ENCODE measurements at places on chromosomes 12 and 14.

DNA sequence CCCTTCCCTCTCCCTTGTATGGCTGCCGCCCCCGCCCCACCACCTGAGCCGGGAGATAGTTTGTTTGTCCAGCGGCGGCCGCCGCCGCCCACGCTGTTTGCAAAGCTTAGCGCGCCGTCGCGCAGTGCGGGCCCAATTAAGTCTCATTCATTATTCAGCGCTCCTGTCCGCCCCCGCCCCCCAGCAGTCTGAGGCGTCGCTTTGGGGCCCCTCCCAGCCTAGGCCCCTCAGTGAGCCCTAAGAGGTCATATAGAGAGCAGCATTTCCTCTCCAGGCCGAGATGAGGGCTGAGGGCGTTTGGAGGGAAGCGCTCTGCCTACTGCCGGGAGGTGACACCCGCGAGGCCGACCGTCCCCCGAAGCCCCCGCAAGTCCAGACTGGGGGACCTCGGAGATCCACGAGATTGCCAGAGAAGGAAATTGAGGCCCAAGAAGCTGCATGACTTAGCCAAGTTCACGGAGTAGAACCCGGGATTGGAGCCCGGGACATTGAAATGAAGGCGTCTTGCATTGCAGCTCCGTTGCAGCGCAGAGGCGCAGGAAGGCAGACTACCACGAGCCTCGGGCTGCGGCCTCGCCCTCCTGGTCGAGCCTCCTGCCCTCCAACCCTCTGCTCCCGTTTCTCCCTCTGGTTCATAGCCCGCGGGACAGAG lies at the start of gene DNAJC22:
Gene DNAJC22 (plus strand): TSS at position 230 of the 652 bp plus-strand sequence. CDS start 1,985 bp downstream, outside the sequence.
- no peak for DNase-seq

- no peak for DNase-seq
These were observed 6.2 kb upstream of the DYRK4 start for GRCh38 chr12:4555804-4556203.

DNA sequence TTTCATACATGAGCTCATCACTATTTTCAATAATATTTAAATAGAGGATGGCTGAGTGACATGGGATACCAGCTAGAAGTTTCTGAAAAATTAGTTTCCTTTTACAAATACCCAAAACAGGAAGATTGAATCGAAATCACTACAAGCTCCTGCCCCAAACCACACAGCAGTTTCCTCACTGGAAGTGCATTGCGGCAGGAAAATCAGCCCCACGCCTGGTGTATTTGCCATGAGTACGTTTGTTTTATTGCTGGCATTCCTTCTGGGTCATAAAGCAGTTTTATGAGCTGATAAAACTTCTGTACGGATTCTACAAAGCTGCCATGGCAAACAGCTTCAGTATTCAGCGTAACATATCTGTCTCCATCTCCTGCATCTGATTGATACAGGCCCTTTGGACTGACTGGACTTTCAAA lies 23.7 kb downstream of the CDC42BPB start:
- DNase-seq, result no peak

GRCh38 chr12:132695431-132695830 lies 8.0 kb downstream of the PXMP2 start:
- DNase-seq, result no peak

DNA sequence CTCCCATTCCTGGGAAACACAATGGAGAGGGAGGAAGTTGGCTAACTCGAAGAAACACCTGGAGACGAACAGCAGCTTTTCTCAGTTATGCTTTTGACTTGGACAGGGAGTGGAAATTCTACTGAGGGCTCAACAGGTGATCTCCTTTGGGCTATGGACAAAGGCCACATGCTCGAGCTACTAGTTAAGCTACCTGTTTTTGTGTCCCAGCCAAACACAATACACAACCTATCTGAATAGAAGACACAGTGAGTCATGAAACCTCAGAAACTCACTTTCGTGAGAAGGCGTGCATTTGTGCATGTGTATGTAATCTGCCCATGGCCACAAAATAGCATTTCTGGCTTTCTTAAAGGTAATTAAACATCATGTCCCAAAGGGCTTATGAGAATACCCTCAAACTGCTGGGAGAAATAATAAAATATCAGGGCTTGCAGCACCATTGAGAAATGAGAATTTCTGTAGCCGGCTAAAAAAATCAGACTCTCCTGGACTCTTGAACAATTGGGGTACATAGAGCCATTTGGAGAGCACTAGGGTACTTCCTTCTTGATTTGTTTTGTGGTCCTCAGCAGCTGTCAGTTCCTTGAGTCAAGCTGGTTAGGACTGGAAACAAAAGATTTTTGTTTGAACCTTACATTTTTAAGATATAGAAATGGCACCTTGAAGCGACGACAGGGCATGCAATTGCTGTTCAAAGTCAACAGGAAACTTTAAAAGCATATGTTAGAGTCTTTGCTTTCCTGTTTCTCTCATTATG lies 85.5 kb upstream of the PTHLH start:
- DNase-seq, result no peak

Measured in stimulated activated CD8-positive, alpha-beta memory T cell treated with anti-CD3 and anti-CD28 coated beads, Interleukin-7, amount 100 ng/mL, for 48 hours (primary cell).